ENCODE measurements at places on chromosomes 2 and 18. TPM values are rescaled to one million over a fixed set of nuclear protein-coding genes. Genes with fewer than 3 reads are reported as not detected.

ERMN gene
- not detected for total RNA-seq

DIPK1C gene
- not detected for total RNA-seq

UGT1A3 gene
- total RNA-seq = 0.19 TPM

SPP2 gene
- total RNA-seq = not detected

PSMA8 gene
- not detected for total RNA-seq

ARHGAP28 gene
- 0.08 TPM for total RNA-seq

ACKR3 gene
- total RNA-seq = 19.4 TPM

RUFY4 gene
- not detected for total RNA-seq

TUBA3E gene
- total RNA-seq = 0.78 TPM

CRYGC gene
- not detected for total RNA-seq

IL1R1 gene
- total RNA-seq = 27.0 TPM

MYCN gene
- total RNA-seq = not detected

EMX1 gene
- 0.27 TPM for total RNA-seq

COL6A3 gene
- total RNA-seq = 0.15 TPM

ARID5A gene
- total RNA-seq = 7.1 TPM
